Stimulated activated CD8-positive, alpha-beta memory T cell treated with anti-CD3 and anti-CD28 coated beads, Interleukin-7, amount 100 ng/mL, for 1 hour (primary cell): ENCODE measurements at places on chromosomes 3 and 15.

DNA sequence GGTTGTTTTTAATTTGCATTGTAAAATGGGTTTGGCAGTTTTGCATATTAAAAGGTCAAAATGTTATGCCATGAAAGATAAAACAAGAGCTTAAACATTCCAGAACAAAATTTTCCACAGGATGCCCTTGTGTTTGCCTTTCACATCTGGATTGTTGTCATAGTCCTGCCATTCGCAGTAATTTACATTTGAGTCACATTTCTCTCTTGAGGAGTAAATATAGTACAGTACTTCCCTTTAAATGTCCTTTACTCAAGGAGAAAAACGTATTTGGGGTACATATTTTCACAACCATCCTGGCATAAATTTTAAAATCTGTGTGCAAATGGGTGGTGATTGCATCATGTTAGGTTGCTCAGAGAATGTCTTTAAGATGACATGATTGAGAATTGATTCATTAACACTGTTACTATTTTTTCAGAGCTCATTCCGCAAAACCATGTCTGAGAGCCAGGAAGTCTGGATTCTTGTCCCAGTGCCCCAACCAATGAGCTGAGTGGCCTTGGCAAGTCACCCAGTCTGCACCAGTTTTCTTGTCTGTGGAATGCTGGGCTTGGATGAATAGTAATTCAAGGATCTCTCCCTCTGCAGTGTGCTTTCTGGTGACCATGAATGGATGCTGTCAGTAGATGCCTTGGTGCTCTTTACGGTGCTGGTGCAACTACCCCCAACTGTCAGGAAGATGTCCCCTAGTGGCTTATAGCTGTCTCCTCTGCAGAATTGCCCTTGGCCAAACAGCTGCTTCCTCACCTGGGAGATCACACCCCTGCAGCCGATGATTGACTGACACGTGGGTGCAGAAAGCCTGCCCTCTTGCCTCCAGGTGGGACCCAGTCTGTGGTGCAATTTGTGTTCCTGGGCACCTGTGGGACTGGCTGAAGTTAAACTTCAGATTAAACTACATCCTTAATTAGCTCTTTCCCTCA lies 43.0 kb downstream of the ABHD5 start:
- DNase-seq = no peak

DNA sequence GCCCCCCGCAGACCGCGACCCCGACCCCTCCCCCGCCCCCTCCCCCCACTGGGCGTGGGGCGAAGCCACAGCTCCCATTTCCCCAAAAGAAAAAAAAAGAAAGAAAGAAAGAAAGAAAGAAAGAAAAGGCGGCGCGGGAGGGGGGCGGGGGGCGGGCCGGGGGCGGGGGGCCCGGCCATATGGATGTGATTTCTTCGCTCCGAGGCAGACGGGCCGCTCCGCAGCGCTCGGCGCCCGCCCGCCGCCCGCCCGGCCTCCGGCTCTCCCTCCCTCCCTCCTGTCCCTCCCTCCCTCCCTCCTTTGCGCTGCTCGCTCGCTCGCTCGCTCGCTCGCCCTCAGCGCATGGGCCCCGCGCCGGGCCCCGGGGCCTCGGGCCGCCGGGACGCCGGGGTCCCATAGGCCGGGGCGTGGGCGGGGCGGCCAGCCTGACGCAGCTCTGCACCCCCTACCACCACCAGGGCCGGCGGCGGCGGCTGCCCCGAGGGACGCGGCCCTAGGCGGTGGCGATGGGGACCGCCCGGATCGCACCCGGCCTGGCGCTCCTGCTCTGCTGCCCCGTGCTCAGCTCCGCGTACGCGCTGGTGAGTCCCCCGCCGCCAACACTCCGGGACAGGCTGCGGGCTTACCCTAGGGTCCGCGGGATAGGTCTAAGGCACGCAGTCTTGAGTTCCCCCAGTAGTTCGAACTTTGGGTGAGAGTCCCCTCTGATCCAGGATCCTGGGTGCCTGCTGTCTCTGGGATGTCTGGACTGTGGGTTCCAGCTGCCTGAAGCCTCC lies 5.7 kb downstream of the PTH1R start:
- DNase-seq = no peak

DNA sequence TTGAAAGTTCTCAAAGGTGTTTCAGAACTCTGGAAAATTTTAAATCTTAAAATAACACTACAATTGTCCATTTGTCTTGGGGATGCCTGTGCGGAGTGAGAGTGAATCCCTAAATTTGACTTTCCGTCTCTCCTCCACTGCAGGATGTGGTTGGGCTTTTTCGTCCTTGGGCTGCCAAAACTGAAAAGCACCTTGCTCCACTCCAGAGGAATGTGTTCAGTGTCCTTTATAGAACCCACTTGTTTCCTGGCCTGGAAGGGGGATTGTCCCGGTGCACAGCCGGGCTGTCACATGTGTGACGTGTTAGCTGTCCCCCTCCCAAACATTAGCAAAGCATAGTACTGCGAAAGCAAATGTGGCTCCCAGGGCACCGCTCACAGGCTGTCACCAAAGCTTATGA lies 69.6 kb upstream of the ATP10A start:
- DNase-seq = no peak

GRCh38 chr3:108907194-108907593 lies 46.5 kb downstream of the GUCA1C start:
- no peak for DNase-seq

DNA sequence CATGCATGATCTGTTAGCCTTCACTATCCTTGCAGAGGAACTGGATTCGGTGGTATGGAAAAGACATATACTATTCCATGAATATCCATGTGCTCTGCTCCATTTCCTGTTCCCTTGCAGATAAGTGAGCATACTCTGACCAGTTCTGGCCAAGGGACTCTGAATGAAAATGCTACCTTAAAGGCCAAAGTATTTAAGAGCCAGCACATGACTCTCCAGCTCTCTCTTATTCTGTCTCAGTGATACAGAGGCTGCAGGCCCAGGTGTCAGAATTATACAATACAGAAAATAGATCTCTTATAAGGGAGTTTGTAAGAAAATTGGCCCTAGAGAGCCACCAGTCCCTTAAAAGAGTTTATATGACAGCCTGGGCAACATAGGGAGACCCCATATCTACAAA lies 779.7 kb upstream of the CFAP20DC start:
- DNase-seq = no peak

DNA sequence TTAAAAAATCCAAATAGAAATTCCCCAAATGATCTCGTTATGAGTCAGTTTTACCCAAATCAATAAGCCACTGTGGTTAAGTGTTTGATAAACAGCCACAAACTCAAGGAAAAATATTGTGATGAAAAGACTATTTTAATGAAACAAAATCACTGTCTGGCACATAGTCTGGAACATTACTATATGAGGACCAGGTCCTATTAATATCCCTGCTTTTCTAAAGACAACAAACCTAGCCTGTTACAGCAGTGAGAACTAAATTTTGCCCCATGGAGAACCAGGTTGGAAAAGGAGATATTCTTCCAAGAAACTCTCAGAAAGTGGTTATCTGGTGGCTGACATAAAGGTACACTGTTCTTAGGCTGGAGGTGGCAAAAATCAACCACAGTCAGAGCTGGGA lies 27.7 kb upstream of the ZNF385D start:
- DNase-seq = no peak

DNA sequence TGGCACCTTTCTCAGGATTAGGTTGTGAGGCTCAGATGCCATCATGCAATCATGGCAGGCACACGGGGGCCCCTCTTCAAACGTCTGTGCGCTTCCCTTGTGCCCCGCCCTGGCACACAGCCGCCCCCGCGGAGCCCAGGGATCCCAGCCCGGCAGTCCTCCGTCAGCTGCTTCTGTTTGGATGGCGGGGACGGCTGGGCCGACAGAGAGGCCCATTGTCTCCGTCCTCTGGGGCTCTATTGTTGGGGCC lies 849 bp upstream of the HDAC11 start:
- no peak for DNase-seq

DNA sequence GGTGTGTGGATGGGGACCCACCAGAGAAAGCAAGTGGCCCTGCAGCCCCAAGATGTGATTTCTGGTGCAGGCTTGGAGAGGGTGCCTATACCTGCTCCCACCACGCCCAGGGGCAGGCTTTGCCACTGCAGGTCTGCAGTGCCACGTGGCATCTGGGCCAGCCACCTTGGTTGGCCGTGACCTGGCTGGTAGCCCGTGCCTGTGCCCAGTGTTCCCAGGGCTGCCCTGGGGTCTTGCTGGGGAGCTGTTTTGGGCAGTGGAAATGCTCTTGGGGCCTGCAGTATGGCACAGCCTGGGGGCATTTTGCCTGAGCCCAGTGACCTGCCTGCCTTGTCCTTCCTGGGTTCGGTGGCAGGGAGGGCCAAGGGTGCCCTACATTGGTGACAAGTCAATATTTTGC lies 203.4 kb downstream of the UBE3A start:
- DNase-seq = no peak

GRCh38 chr3:43017593-43018195 lies 38.6 kb downstream of the GASK1A start:
- DNase-seq = no peak

GRCh38 chr15:39018966-39019365 lies 454.4 kb upstream of the RASGRP1 start:
- no peak for DNase-seq

GRCh38 chr3:26591926-26592325 lies 30.6 kb upstream of the LRRC3B start:
- DNase-seq = no peak

DNA sequence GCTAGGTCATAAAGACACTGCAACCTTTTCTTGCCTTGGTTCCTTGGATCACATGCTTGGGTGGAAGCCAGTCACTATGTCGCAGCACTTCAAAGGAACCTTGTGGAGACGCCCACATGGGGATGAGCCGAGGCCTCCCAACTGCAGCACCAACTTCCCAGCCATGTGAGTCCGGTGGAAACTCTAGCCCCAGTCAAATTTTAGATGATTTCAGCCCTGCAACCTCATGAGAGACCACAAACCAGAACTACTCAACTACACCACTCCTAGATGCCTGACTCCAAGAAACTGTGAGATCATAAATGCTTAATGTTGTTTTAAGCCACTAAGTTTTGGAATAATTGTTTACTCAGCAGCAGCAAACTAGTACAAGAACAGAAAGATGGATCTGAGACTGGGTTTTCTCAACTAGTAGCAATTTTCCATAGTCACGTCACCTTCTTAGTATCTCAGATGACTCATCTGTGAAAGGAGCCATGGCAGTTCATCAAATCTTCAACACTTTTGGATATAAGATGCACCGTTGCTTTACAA lies 86.5 kb downstream of the MB21D2 start:
- no peak for DNase-seq

- no peak for DNase-seq
Measured at GRCh38 chr15:29062179-29062591, 176.4 kb downstream of the APBA2 start.

DNA sequence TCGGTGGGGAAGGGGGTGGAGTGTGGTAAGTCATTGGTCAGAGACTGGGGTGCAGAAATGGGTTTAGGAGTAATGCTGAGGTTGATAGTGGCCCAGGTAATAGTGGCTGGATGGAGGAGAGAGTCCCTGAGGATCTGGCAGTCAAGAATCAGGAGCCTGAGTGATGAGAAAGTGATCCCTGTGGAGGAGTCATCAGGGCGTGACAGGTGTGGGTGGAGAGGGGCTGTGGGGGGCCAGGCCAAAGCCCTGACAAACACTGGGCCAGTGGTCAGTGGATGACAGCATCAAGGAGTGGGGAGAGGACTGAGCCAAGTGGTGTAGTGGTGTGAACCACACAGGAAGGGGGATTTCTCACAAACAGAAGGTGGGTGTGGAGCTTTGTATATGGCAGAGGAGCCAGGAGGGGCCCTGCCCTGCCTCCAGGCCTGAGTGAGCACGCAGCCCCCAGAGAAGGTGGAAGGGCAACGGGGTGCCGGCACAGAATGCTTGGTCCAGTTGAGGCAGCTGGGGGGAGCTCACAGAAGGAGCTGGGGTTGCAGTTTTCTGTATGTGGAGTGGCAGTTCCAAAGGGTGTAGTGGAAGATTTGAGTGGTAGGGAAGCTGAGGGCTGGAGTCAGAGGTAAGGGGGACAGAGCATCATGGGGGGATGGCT lies 77.1 kb downstream of the SPSB4 start:
- DNase-seq = no peak

DNA sequence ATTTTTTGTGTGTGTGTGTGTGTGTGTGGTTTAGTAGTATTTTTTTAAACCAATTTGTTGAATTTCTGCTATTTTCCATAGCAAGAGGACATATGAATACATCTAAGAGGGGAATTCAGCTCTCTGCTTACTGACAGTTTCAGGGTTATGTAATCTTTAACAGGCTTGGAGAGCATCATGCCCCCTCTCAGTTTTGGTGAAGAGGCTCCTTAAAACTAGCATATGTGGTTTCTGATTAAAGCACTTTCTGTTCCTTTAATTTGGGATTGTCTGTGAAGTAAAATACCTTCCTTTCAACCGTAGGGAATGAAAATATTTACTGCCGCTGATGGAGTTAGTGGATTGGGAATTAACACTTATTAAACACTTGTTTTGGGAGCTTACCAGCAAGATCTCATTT lies 19.4 kb upstream of the NFKBIZ start:
- DNase-seq = no peak

DNA sequence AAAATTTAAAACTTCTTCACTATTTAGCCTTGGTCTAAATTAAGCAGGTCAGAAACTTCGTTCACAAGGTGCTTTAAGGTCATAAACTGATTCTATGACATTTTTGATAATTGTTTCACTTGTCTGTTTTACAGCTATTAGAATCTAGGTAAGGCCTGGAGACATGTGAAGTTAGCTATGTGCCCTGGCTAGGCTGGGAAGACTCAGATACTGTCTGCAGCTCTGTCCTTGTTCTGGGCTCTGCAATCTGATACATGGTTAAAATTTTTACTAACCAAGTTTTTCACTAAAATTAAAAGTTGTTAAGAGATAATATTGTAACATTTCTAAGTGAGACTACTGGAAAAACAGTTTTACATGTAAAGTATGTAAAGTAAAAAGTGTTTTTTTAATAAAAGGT lies 479.6 kb upstream of the EPHA6 start:
- no peak for DNase-seq

- no peak for DNase-seq
Measured at GRCh38 chr3:59963676-59964075, 913.9 kb upstream of the CFAP20DC start.

DNA sequence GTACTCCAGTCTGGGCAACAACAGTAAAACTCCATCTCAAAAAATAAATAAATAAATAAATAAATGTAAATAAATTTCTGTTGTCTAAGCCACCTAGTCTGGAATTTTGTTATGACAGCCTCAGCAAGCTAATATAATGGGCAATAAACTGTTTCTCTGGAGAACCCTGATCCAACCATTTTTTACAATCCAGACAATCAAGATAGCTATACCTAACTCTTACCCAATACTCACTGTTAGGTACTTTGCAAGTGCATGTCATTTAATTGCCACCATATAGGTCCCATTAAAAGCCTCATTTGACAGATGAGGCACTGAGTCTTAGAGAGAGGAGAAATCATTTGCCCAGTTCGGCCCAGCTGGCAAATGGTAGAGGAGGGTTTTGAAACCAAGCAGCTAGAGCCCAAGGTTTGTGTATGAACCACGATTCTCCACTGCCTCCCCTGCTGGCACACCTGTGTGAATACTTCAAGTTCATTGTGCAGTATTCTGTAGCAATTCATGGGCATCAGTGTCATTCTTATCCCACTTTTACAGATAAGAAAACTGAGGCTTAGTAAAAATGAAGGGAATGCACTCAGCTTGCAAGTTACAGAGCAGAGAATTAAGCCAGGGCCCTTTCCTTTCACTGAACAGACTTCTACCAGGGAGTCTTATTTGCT lies 107.0 kb upstream of the UBE2E1 start:
- no peak for DNase-seq
